ENCODE measurements at places on chromosomes 11 and 22. TPM values are rescaled to one million over a fixed set of nuclear protein-coding genes. Genes with fewer than 3 reads are reported as not detected.

OR8A1 gene
- total RNA-seq, result not detected

LINC01488 gene
- total RNA-seq, result not detected

- DNase-seq, result peak; percentile 53
Measured at GRCh38 chr11:61814247-61814957, 2.4 kb downstream of the FADS1 start.

DNA sequence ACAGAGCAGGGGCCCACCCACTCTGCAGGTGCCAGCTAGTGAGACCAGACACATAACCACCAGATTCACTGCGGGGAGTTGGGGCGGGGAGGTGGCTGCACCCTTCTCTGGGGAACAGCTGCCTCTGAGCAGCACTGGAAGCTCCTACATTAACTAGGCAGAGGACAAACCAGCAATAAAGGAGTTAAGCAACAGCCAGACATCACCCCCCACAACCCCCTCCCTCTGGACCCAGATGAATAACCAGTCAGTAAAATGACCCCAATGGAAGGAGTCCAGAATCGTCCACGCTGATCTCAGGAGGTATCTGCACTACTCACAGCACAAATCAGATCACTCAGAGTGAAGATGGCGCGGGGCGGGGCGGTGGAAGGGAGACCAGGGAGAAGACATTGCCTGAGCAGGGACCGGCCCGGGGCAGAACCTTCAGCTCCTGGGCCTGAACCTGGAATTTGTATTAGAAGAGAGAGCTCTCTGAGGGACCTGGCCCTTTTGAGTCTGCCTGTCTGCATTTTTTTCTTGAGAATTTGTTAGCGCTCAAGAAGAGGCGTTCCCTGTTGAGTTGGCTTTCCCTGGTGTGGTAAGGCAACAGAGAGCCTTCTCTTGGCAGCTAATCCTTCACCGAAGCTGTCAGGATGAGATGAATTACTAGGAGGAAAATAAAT lies 125.5 kb upstream of the NCAM1 start:
- DNase-seq, result no peak

DNA sequence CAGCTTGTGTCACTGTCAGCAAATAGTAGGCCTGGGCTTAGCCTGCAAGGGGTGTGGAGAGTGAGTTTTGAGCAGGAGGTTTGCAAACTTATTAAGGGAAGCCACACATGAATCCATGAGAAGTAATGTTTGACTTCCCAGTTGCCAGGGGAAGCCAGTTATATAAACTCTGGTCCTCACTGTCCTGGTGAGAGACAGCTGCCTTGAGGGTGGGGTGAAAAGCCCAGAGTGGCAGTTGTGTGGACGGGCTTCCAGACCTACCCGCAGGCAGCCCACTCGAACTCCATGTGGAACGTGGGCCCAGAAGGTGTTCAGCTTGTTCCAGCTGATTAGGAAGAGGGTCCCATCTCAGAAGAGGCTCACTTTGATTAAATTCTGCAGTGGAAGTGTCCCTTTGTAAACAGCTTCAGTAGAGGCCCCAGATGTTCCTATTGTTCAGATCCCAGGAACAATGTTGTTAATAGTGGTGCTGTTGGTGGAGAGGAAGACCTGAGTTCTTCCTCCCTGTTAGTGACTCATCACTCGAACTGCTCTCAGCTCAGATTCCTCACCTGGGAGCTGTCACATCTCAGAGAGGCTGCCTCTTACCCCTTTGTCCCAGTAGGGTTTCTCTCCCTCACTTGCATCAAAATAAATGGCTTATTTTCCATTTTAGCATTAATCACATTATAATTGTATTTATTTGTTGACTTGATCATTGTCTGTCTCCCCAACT lies 63.4 kb downstream of the GRAMD1B start:
- DNase-seq, result peak; percentile 66

All from PC-3 (cell line).